ENCODE measurements at places on chromosomes 16 and 17.

GRCh38 chr17:39001703-39002637 lies 34.8 kb upstream of the FBXO47 start:
- no peak for DNase-seq

GRCh38 chr17:81573794-81574642 lies 21.9 kb upstream of the FAAP100 start:
- no peak for DNase-seq

DNA sequence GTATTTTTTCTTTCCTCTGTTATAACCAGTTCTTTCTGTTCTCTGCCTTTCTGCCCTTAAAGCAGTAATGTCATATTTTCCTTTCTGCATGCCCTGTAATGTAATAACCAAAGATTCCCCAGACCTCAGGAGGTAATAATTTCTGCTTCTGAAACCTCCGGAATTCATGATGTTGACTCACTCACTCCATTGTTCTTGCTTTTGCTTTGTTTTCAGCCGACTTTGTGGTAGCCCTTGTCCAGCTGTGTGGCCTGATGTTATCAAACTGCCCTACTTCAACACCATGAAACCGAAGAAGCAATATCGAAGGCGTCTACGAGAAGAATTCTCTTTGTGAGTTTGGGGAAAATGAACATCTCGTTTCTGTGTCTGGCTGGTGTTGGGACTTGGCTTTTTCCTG lies 55.9 kb downstream of the CDK12 start:
- DNase-seq, result no peak

DNA sequence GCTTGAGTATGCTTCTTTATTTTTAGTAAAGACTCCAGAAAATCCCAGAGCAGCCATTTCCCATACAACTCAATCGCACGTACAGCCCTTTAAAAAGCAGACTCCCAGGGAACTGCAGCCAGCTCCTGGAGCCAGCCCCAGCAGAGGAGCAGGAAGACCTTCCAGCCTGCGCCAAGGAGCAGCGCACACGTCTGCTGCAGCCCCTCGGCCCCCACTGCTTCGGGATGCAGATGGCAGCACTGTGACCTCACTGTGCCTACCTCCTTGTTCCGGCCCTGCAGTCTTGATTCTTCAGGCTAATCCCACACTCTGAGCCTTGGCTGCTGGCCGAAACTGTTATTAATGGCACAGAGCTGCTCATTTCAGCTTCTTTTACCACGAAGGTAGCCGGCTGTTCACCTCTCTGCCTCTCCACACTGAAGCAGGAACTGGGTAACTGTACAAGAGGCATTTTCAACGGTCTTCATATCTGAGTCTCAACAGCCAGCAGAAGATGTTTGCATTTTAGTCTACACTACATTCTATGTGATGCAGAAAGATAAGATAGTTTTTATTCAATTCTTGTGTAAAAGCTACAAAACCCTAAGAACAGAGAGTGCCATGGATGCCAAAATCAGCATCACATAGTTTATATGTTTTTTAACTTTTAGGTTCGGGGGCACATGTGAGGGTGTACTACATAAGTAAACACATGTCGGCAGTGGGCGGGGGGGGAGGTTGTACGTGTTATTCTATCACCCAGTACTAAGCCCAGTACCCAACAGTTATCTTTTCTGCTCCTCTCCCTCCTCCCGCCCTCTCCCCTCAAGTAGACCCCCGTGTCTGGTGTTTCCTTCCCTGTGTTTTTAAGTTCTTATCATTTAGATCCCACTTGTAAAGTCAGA lies 130.9 kb downstream of the ANKRD11 start:
- DNase-seq, result no peak

DNA sequence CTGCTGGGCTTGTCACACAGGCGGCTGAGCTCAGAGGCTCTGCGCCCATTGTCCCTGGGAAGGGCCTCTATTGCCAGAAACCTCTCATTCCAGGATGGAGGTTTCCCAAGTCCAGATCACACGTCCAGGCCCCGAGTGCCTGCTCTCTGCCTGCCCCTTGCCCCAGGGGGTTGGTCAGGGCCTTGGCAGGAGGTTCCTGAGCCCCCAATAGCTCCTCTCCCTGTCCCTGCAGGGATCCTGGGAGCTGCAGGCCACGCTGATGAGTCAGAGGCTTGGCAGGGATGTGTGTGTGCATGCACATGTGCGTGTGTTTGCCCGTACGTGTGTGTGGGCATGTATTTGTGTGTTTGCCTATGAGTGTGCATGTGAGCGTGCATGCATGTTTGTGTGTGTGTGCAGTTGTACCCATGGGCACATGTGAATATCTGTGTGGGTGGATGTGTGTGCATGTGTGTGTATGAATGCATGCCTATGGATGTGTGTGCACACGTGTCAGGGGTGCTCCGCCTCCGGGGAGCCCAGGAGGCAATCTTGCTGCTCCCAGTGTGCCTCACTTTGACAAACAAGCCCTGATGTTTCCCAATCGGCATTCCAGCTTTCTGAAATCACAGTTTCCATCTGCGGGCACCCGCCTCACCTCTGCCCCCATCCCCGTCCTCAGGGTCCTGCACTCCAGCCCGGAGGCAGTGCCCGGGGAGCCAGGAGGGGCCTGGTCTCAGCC lies 98.4 kb upstream of the GSE1 start:
- no peak for DNase-seq

- no peak for DNase-seq
These were observed 8.9 kb downstream of the LDAF1 start for GRCh38 chr16:21167360-21167759.

GRCh38 chr17:72677108-72677507 lies 415.4 kb downstream of the SLC39A11 start:
- no peak for DNase-seq

DNA sequence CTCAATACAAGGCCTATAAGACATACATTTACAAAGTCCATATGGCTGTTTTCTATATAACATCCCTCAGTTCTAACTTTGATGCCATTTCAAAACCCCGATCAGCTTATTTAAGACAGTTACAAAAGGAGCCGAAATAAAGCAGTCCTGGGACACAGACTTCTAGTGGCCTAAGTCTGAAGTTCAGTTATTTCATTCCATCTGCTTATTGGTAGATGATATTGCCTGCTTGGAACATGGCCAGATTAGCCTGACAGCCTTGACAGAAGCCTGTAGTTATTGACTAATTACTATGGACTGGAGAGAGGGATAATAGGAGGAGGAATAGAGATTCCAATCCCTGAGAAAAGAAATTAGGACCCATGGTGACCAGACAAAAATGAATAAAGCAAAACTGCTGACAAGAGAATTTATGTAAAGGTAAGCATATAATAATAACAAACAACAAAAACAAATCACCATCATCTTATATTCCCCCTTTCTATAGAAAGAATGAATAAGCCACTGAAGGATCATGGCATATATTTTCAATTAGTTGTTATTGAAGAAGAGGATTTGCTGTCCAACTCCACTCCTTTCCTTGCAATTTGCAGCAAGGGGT lies 206.3 kb upstream of the TOM1L1 start:
- no peak for DNase-seq

GRCh38 chr17:75774991-75775668 lies 9.5 kb upstream of the UNK start:
- DNase-seq, result no peak

DNA sequence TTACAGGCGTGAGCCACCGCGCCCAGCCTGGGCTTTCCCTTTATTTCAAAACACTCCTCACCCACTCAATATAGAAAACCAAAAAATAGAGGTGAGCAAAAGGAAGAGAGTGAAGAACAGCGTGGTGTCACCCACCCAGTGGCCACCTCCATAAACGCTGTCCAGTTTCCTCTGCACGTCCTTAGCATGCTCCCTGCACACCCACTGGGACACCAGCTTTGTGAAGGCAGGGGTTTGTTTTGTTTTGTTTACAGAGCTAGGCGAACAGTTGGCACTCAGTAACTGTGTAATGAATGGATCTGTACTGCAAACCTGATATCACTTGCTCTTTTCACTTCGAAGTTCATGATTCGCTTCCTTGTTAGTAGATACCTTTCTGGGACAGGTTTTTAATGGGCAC lies 73.0 kb downstream of the PRKCB start:
- DNase-seq, result no peak

GRCh38 chr16:77500286-77500598 lies 65.4 kb upstream of the ADAMTS18 start:
- DNase-seq, result no peak
